ENCODE measurements at places on chromosomes 12 and 14.

GRCh38 chr12:66050283-66050576 is 80.3 kb downstream of the LLPH start:
- DNase-seq = no peak

- DNase-seq = peak; percentile 29
Observed at GRCh38 chr12:85191-85666, 18.7 kb downstream of the IQSEC3 start.

DNA sequence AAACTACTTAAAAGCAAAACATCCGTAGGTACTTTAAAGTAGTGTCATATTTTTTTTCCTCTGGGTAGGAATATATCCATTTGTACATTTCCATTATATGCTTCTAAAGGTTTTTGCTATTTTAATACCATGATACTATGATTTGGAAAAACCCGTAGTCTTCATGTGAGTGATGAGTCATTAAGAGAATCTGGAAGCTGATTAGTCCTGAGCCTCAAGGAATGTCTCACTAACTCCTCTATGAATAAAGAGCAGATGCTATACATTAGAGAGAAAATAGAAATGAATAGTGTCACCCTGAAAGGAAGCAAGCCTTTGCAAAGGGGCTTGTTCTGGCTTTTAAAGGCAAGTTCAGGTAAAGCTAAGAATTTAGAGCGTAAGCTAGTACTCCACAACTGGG is 432.1 kb downstream of the CCDC91 start:
- no peak for DNase-seq

DNA sequence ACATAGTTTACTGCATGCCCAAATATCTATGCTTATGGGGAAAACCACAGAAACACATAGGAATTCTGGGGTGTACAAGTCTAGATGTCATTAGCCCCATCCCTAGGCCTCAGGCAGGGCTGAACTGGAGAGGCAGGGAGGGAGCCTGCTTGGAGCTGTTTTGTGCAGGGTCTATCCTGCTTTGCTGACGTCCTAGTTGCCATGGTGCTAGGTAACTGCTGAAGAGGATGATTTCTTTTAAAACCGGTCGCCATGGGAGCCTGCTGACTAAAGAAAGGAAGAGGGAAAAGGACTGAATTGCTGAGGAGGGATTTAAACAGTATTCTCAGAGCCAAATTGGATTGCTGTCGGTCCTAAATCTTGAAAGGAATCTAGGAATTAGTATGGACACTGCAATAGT is 10.7 kb downstream of the GPR19 start:
- DNase-seq = peak; percentile 80

GRCh38 chr12:105256011-105256410 is 20.0 kb upstream of the APPL2 start:
- DNase-seq = no peak

DNA sequence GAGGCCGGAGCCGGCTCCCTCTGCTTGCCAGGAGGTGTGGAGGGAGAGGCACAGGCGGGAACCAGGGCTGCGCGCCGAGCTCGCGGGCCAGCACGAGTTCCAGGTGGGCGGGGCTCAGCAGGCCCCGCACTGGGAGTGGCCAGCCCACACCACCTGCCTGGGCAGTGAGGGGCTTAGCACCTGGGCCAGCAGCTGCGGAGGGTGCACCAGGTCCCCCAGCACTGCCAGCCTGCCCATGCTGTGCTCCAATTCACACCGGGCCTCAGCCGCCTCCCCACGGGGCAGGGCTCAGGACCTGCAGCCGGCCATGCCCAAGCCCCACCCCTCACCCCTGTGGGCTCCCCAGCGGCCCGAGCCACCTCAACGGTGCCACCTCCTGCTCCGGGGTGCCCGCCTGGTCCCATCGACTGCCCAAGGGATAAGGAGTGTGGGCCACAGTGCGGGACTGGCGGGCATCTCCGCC is 72.4 kb upstream of the PPP2R5C start:
- no peak for DNase-seq

- DNase-seq = no peak
Observed at GRCh38 chr12:83664650-83665049, 977.9 kb downstream of the TMTC2 start.
